NCI-H1417 (cell line): ENCODE measurements at places on chromosomes 3 and 15.

- DNase-seq: no peak
Measured at GRCh38 chr15:55260562-55261131, 29.0 kb downstream of the RAB27A start.

GRCh38 chr3:13301286-13301987 is 118.7 kb downstream of the NUP210 start:
- DNase-seq: peak; percentile 41

DNA sequence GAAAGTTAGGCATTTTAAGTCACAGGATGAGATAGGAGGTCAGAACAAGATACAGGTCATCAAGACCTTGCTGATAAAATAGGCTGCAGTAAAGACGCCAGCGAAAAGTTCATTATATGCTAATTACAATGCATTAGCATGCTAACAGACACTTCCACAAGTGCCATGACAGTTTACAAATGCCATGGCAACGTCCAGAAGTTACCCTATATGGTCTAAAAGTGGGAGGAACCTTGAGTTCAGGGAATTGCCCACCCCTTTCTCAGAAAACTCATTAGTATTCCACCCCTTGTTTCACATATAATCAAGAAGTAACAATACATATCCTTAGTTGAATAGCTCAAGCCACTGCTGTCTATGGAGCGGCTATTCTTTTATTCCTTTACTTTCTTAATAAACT is 92.7 kb upstream of the PLXND1 start:
- DNase-seq: no peak

DNA sequence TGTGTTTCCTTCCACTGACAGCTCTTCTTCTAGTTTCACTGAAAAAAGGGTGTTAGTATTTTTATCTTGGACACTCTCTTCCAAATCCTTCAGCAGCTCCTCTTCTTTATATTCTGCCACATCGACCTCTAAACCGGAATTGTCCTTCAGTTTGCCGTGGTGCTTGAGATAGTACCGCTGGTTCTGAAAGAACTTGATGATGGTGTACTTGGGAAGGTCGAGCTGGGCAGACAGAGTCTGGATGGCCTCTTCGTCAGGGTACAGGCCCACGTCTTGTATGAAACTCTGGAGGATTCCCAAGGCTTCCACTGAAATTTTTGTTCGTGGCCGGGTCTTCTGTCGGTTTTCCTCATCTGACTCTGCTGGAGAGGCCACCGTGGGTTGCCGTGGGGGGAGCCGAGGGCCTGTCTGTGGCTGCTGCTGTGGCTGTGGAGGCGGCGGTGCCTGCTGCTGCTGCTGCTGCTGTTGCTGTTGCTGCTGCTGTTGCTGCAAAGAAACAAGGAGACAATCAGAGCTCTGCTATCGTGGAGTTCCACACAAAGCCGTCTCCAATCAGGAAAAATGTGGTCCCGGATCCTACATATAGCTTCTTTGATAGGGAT is 75.8 kb downstream of the SATB1 start:
- DNase-seq: no peak

GRCh38 chr3:44893097-44893496 is 18.7 kb downstream of the TGM4 start:
- DNase-seq: no peak

GRCh38 chr3:9917820-9918219 is 922 bp downstream of the IL17RC start:
- no peak for DNase-seq

GRCh38 chr3:47079432-47079831 is 84.5 kb downstream of the SETD2 start:
- DNase-seq: no peak

- no peak for DNase-seq
Measured at GRCh38 chr3:38964646-38965045, 87.1 kb downstream of the SCN11A start.

- DNase-seq: peak; percentile 34
Measured at GRCh38 chr3:187900993-187901755, 155.9 kb upstream of the BCL6 start.

DNA sequence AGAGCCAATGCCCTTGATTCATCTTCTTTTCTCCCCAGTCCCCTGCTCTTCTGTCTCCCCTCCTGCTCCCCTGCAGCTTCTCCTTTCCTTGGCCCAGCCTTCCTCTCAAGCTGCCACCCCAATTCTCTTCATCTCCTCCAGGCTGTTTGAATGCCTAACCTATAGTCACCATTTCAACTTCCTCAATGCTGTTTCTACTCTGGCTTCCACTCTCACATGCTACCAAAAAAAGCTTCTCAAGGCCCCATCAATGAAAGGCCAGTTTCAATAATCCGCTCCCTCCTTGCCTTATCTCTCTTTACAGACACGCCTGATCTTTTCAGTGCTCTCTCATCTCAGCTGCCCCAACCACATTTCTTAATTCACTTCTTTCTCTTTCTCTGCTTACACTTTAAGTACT is 212.2 kb upstream of the GPR149 start:
- no peak for DNase-seq

GRCh38 chr15:82021992-82022391 is 23.8 kb downstream of the MEX3B start:
- peak; percentile 86 for DNase-seq

GRCh38 chr3:31341130-31341529 is 191.6 kb upstream of the STT3B start:
- no peak for DNase-seq

- peak; percentile 18 for DNase-seq
Measured at GRCh38 chr3:190586631-190587011, 72.7 kb downstream of the IL1RAP start.

DNA sequence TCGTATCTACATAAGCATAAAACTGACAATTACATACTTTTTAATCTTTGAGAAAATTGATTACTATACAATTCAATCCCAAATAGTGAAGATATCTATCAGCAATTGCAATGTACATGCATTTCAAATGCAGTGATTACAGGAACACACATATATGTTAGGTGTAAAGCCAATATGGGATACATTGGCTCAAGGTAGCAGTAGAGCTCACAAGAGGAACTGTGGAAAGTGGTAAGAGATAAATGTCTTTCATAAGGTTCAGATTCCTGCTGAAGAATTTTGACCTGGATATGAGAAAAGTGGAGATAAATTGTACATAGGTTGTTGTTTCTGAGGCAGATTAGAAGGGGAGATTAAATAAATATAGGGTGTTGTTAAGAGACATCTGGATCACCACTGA is 1280.5 kb downstream of the OTOL1 start:
- DNase-seq: no peak
